ENCODE measurements at places on chromosomes 5 and 9.

GRCh38 chr5:38889424-38889823, 43.6 kb downstream of the OSMR start:
- no peak for DNase-seq

- no peak for DNase-seq
These were observed 68.4 kb upstream of the RANBP3L start for GRCh38 chr5:36370073-36370472.

DNA sequence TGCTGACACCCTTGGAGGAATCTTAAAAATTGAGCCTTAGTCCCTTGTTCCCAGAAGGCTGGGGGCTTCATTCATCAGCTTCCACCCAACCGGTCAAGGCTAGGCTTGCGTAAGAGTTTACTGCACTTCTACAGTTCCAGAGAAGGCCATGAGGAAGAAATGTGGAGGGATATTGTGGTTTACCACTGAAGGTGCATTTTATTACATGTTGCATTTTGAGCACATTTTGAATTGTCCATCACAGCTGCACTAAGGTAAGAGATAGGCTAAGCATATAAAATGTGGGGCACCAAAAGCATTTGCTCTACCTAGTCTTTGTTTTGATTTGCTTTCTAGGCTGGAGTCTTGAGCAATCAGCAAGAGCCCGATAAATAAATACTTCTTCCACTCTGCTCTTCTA, 167.1 kb upstream of the PAPPA start:
- DNase-seq, result no peak

DNA sequence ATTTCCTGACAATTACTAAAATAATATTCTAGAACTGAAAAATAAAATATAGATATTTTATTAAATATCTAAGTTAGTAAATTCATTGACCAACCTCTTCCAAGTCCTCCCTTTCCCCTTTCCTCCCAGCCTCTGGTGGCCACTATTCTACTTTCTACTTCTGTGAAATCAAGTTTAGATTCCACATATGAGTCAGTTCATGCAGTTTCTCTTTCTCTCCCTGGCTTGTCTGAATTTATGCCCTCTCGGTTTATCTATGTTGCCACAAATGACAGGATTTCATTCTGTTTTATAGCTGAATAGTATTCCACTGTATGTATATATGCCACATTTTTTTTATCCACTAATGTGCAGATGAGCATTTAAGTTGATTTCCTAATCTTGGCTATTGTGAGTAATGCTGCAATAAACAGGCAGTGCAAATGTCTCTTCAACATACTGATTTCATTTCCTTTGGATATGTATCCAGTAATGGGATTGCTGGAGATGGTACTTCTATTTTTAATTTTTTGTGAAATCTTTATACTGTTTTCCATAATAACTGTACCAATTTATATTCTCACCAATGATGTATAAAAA, 52.3 kb downstream of the WDR36 start:
- no peak for DNase-seq
